ENCODE measurements at places on chromosomes 11 and 22. TPM values are rescaled to one million over a fixed set of nuclear protein-coding genes. Genes with fewer than 3 reads are reported as not detected.

GRCh38 chr11:110977661-110978060 lies 265.4 kb upstream of the ARHGAP20 start:
- DNase-seq, result no peak

TRIM48 gene
- total RNA-seq, result not detected

DNA sequence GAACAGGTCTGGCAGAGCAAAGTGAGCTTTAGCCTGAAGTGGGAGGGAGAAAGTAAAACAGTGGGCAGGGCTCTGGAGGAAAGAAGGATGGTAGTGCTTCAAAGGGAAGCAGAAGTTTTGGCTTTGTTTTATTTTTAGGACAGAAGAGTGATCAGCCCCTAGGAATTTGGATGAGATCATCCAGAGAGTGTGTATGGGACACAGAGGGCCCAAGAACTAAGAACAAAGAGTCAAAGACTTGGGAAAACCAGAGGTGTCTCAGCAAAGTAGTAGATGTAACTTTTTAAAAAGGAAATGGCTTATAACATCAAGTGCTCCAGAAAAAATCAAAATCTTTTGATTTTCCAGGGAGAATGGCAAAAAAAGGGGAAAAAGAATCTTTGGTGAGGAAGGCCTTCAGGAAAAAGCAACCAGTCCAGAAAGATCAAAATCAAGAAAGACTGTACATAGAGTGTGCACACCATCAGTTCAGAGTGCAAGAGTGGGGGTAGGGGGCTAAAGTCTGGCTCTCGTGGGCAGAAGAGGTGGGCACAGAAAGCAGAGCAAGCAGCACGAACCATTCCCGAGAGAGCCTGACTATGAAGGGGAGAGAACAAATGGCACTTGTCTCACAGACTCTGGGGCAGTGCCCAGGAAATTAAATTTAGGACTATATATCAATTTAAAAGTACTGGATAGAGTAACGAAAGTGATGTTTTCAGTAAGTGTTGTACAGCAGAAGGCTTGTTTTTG lies 30.0 kb downstream of the MAPK1 start:
- no peak for DNase-seq

SCN2B gene
- not detected for total RNA-seq

DNA sequence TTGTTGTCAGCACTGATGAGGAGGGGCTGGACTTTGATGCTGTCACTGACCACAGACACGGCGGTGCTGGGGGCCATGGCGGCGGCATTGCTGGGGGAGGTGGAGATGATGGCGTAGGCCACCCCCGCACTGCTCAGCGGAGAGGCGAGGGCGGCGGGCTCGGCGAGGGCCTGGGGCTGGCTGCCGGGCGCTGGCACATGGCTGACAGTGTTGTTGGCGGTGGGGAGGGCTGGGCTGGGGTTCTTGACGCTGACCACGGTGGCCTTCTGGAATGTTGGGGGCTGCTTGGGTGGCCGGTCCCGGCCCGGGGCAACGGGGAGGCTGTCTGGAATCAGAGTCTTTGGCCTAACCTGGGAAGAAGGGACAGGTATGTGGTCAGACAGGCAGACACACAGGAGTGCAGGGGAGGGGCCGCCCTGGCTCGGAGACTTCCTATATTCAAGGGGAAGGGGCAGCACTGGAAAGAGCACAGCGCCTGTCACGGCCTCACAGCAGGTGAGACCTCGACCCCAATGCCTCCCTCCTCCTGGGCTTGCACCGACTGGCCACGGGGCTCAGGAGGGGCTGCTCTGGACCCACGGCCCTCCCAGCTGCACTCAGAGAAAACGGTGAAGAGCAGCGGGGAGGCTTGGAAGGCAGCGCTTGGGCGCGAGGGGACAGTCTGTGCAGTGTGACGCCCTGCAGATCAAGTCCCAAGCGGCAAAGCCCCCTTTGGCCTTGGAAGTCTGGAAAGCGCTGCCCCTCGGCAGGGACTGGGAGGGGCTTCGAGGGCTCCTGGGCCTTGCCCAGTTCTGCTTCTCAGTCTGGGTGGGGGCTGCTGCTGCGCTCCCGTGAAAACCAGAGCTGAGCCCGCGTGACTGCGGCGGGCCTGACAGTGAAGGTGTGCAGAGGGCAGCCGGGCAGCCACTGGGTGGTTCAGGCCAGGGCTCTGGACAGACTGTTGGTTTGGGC lies 93.2 kb downstream of the PHF21B start:
- peak; percentile 15 for DNase-seq

DNA sequence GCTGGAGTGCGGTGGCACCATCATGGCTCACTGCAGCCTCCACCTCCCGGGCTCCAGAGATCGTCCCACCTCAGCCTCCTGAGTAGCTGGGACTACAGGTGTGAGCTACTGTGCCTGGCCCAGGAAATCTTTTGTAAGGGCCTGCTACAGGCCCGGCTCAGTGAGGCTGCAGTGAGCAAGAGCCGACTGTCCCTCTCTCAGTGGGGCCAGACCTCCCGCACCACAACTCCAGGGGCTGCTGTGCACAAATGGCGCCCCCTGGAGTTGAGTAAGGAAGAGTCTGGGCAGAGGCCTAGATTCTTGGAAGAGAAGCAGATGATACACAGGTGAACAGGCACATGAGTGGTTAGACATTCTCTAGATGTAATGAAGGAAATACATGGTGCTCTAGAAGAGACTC lies 7.0 kb downstream of the SERHL2 start:
- no peak for DNase-seq
